ENCODE measurements at places on chromosomes 11 and 22.

DNA sequence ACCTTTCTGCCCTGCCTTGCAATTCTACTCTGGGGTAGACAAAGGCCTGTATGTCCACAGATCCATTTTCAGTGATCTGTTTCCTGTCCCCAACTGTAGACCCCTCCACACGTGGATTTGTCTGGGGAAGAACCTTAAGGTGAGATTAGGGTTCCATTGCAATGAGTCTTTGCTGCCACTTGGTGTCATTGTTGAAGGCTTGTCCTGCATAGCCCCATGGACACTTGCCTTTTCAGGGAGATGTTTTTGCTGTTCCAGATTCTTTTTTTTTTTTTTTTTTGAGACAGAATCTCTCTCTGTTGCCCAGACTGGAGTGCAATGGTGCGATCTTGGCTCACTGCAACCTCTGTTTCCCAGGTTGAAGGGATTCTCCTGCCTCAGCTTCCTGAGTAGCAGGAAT is 21.8 kb downstream of the SERPING1 start:
- H3K4me1 ChIP-seq: no peaks in the 10 kb centered on the region
- H3K4me3 ChIP-seq: no peak overlapping the region
- H3K27me3 ChIP-seq: no peaks in the 10 kb centered on the region
- DNase-seq: no peak

- H3K27me3 ChIP-seq: no peaks in the 10 kb centered on the region
- no peak for DNase-seq
- H3K4me1 ChIP-seq: peaks cover 12% of the 10 kb centered on the region
- H3K4me3 ChIP-seq: no peak overlapping the region
Observed at GRCh38 chr11:69934861-69935494, 115.8 kb upstream of the FGF3 start.

DNA sequence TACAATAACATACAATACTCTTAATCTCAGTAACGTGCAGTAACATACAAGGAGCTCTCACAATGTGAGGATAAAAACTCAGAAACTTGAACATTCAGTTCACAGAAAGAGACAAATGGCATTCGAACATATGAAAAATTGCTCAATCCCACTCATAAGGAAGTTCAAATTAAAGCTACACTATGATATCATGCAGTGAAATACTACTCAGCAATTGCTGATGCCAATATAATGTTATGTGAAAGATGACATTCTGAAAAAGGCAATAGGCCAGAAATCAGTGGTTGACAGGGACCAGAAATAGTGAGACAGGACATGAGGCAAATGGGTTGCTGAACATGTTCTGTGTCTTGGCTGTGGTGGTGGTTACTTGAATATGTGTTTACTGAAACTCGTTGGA is 33.7 kb upstream of the PITPNB start:
- H3K36me3 ChIP-seq: no peaks in the 10 kb centered on the region
- no peak overlapping the region for H3K4me3 ChIP-seq
- no peak overlapping the region for H3K27ac ChIP-seq
- no peaks in the 10 kb centered on the region for H3K4me1 ChIP-seq

DNA sequence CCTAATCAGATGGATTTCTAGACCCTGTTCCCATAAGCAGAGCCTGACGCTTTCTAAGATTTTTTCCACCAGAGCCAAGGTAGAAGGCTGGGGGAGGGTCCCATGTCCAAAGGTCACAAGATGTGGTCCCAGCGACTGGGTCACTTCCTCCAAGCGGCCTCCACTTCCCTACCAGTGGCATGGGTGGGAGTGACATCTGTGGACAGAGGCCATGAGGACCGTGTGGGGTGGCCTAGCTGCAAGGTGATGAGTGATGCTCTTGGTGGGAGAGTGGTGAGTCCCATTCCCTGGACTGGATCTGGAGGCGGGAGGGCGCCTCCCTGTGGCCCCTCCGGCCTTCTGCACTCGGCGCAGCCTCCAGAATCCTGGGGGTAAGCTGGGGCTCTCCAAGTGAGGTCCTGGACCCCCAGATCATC is 32.4 kb upstream of the PRR5 start:
- H3K4me1 ChIP-seq: peaks cover 4% of the 10 kb centered on the region
- no peaks in the 10 kb centered on the region for H3K36me3 ChIP-seq
- peak overlapping the region; percentile 4 for H3K4me3 ChIP-seq

GRCh38 chr11:112508750-112509149 is 248.1 kb upstream of the PLET1 start:
- peaks cover 4% of the 10 kb centered on the region for H3K4me1 ChIP-seq
- no peak overlapping the region for H3K4me3 ChIP-seq
- DNase-seq: no peak
- H3K36me3 ChIP-seq: no peaks in the 10 kb centered on the region
- no peak overlapping the region for H3K27ac ChIP-seq

DNA sequence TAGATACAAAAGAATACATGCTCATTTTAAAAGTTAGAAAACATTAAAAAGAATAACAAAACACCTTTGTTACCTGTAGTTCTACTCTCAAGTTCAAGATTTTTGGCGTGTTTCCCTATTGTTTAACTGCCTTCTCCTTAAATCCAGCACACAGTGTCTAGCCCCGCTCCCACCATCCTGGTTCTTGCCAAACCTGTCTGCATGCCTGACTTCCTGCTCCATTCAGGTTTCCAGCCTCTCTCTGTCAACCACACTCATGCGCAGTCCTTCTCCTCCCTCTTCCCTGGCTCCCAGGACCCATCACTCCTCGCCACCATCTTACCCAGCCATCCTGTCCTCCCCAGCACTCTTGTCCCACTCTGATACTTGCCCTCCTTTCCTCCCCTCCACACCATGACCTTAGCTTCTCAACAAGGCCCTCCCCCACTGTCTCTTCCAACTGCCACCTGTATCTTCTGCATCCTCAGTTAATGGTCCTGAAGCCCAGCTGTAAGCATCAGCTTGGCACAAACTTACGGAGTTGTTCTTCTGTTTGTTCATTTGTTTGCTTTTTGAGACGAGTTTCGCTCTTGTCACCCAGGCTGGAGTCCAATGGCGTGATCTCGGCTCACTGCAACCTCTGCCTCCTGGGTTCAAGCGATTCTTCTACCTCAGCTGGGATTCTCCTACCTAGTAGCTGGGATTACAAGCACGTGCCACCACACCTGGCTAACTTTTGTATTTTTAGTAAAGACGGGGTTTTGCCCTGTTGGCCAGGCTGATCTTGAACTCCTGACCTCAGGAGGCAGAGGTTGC is 7.5 kb upstream of the MYH9 start:
- H3K27ac ChIP-seq: no peak overlapping the region
- no peaks in the 10 kb centered on the region for H3K36me3 ChIP-seq
- no peak overlapping the region for H3K4me3 ChIP-seq
- no peaks in the 10 kb centered on the region for H3K4me1 ChIP-seq

- no peak overlapping the region for H3K4me3 ChIP-seq
- H3K27ac ChIP-seq: peak overlapping the region; percentile 5
Observed at GRCh38 chr11:955154-956063, 29.7 kb downstream of the AP2A2 start.

- no peaks in the 10 kb centered on the region for H3K27me3 ChIP-seq
- no peak overlapping the region for H3K27ac ChIP-seq
- peak; percentile 33 for DNase-seq
Observed at GRCh38 chr11:91248199-91248807, 976.3 kb upstream of the FAT3 start.

DNA sequence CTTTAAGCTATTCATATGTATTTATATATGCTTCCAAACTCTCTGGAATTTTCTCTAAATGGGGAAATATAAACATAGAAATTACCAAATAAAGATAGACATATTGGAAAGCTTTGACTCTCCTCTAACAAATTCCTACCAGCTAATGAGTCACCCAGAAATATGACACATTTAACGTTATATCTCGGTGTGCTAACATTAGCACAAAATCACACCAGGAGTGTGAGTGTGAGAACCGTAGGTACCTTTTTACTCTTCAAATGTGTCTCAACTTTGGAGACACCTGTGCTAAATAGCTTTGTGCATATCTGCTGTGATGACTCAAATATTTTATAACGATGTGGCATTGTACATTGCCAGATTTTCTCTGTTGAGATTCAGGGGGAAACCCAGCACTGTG is 714.4 kb downstream of the METTL15 start:
- H3K27ac ChIP-seq: no peak overlapping the region
- H3K27me3 ChIP-seq: no peaks in the 10 kb centered on the region
- no peak overlapping the region for H3K4me3 ChIP-seq
- no peaks in the 10 kb centered on the region for H3K36me3 ChIP-seq
- no peak for DNase-seq
- no peaks in the 10 kb centered on the region for H3K4me1 ChIP-seq

DNA sequence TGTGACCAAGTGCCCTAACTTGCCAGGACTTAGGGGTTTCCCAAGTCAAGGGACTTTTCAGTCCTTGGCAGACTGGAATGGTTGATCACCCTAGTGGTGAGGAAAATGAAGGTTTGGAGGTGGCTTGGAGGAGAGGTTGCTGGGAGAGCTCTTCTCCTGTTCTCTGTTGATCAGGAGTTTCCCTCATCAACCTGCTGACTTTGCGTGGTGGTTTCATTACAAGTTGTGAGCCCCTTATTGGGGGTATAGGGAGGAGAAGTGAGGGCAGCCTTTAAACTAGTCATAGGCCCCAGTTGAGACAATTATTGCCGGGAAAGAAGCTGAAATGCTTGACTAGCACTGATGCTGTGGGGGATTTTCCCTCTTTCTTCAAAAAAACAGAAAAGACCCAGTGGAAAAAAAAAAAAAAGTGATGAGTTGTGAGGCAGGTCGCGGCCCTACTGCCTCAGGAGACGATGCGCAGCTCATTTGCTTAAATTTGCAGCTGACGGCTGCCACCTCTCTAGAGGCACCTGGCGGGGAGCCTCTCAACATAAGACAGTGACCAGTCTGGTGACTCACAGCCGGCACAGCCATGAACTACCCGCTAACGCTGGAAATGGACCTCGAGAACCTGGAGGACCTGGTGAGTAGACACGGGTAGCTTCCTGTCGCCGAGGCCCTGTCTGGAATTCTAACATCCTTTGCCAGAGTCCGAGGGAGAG is at the start of gene CXCR5:
Gene CXCR5, plus strand, starts transcription at position 525 of the 704 bp plus-strand sequence. Its CDS starts 50 bp downstream, at position 575.
- H3K27me3 ChIP-seq: no peaks in the 10 kb centered on the region
- no peak within 1 kb of the TSS for H3K27ac ChIP-seq
- H3K36me3 ChIP-seq: no peaks in the 10 kb centered on the region
- no peak within 1 kb of the TSS for H3K4me3 ChIP-seq

DNA sequence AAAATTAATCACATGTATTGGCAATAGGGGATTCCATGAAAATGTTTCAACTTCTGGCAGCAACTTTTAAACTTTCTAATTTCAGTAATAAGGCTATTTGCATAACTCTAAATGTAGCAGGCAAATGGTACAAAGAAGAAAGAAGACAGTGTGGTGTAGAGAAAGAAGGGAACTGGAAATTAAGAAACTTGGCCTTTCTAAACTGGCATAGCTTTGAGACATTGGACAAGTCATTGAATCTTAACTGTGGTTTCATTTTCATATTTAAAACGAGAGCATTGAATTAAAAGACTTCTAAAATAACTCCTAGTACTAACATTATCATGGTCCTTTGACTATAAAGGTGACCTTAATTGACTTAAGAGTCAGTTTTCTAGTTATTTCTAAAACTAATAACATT is 125.0 kb downstream of the UVRAG start:
- H3K4me1 ChIP-seq: no peaks in the 10 kb centered on the region
- no peak overlapping the region for H3K4me3 ChIP-seq
- no peak for DNase-seq
- H3K27me3 ChIP-seq: no peaks in the 10 kb centered on the region

- no peak overlapping the region for H3K27ac ChIP-seq
- no peak overlapping the region for H3K4me3 ChIP-seq
- no peak for DNase-seq
- H3K27me3 ChIP-seq: no peaks in the 10 kb centered on the region
Observed at GRCh38 chr11:124078591-124078990, 36.7 kb upstream of the VWA5A start.

GRCh38 chr11:47395223-47396048 is 13.0 kb upstream of the SLC39A13 start:
- H3K36me3 ChIP-seq: no peaks in the 10 kb centered on the region
- no peak for DNase-seq

- no peak overlapping the region for H3K4me3 ChIP-seq
- no peak overlapping the region for H3K27ac ChIP-seq
- H3K4me1 ChIP-seq: peaks cover 6% of the 10 kb centered on the region
- no peak for DNase-seq
- H3K27me3 ChIP-seq: no peaks in the 10 kb centered on the region
Observed at GRCh38 chr22:32961497-32961896, 96.7 kb downstream of the SYN3 start.

DNA sequence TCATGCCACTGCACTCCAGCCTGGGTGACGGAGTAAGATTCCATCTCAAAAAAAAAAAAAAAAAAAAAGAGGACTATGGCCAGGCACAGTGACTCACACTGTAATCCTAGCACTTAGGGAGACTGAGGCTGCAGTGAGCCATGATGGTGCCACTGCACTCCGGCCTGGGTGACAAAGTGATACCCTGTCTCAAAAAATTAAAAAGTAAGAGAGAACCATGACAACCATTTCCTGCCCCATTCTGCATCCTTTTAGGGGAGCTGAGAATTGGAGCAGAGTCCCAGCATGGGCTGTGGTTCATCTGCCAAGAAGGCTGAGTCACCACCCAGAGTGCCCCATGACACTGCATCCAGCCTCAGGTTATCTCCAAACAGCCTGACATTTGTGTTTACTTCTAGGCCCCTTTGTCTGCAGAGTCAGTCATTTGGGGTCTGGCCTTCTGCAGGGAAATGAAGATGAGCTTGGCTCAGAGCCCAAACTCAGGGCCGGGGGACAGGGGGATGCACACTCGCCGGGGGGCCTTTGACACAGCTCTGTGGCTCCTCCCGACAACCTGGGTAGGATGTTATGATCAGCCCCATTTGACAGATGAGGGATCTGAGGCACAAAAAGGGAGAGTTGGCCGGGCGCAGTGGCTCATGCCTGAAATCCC is 4.7 kb downstream of the CSDC2 start:
- H3K27ac ChIP-seq: no peak overlapping the region
- no peak overlapping the region for H3K4me3 ChIP-seq
- no peaks in the 10 kb centered on the region for H3K27me3 ChIP-seq
- DNase-seq: no peak
- peaks cover 40% of the 10 kb centered on the region for H3K4me1 ChIP-seq
- H3K36me3 ChIP-seq: no peaks in the 10 kb centered on the region

DNA sequence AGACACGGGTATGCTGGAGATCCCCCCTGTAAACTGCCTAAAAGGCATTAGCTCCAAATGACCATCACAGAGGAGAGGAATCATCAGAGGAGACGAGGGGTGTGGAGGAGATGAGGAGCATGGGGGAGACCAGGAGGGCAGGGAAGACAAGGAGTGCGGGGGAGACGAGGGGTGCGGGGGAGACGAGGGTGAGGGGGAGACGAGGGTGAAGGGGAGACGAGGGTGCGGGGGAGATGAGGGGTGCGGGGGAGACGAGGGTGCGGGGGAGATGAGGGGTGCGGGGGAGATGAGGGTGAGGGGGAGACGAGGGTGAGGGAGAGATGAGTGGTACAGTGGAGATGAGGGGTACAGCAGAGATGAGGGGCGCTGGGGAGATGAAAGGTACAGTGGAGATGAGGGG is 17.5 kb upstream of the GAL start:
- no peaks in the 10 kb centered on the region for H3K4me1 ChIP-seq
- no peak for DNase-seq
- no peaks in the 10 kb centered on the region for H3K36me3 ChIP-seq

DNA sequence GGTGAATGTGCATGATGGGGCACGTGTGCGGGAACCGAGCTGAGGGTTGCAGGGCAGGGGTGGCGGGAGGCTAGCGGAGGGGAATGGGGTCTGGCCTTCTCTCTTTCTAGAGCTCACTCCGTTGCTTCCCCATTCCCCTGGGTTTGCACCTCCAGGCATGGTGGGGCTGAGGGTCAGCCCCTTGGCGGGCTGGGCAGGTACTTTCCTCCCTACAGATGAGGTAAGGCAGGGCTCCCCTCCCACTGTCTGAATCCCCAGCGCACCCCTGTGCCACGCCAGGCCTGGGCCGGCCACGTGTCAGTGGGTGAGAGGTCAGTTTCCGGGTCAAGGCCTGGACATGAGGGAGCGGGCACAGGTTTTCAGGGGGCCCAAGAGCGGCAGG is 8.9 kb downstream of the SUSD2 start:
- H3K27ac ChIP-seq: no peak overlapping the region
- no peak for DNase-seq
- no peak overlapping the region for H3K4me3 ChIP-seq
- H3K27me3 ChIP-seq: no peaks in the 10 kb centered on the region
- no peaks in the 10 kb centered on the region for H3K36me3 ChIP-seq
- H3K4me1 ChIP-seq: no peaks in the 10 kb centered on the region

All from neuronal stem cell (in vitro differentiated cells).